ENCODE measurements at places on chromosomes 6 and 20.

GRCh38 chr6:82084324-82084920 is 163.1 kb downstream of the IBTK start:
- DNase-seq = no peak

DNA sequence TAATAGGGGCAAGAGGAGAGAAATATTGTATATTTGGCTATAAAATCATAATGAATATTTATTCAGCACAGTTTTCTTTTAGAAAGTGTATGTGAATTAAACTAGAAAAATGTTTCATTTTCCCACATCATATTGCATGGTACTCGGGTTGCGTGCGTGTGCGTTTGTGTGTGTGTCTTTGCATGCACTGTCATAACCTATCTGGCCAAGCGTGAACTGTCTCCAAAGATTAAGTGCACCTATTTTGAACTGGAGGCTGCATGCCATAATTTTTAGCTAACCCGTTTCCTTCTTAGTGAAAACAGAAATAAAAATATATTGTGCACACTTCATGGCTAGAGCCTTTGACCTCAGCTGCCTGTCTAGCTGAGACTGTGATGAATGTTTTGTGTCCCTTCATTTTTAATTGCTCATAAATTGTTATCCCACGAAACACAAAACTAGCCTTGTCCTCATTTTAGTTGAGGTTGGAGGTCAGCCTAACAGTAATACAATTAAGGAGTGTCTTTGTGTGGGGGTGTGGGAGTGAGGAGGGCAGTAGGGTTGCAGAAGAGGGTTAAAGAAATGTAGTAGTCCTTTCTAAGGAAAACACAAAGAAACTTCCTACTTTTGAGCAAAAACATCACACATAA is 336.1 kb upstream of the POU3F2 start:
- no peak for DNase-seq

DNA sequence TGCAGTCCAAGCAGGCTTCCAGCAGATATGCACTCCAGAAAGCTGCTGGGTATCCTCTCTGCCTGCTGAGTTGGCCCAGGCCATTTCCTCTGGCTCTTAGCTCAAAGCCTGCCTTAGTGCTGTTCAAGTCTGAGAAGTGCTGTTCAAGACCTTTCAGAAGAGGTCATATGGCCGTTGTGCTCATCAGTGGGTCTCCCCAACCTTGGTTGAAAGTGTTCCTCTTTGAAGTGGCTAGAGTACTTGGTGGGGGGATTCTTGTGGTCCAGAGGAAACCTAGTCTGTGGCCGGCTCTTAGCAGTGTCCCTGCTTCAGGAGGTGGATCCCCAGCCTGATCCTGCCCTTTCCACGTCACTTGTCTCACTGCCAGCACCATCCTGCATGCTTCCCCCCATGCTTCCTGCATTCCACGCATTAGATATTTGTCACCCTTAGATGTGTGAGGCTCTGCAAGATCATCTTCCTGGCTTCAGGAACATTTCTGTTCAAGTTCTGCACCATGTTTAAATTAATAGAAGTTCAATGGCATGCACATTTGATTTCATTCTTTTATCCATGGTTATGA is 105.0 kb downstream of the FIG4 start:
- DNase-seq = no peak

GRCh38 chr6:133309579-133309978 is 68.4 kb downstream of the EYA4 start:
- DNase-seq = no peak

- no peak for DNase-seq
Observed at GRCh38 chr6:146840216-146840615, 241.4 kb downstream of the ADGB start.

- no peak for DNase-seq
Observed at GRCh38 chr6:29741592-29741991, 18.4 kb downstream of the HLA-F start.

- no peak for DNase-seq
Observed at GRCh38 chr6:7041511-7042026, 66.2 kb upstream of the RREB1 start.

Data from HL-60 (cell line).